ENCODE measurements at places on chromosomes 11 and 22.
A peak's percentile ranks its signal among the peaks of the same experiment; 100 is the strongest.

GRCh38 chr11:45017329-45017728 is 66.6 kb upstream of the TP53I11 start:
- DNase-seq, result no peak

GRCh38 chr22:23357053-23357452 is 176.7 kb downstream of the BCR start:
- peak; percentile 4 for DNase-seq

GRCh38 chr11:72591785-72592502 is 82.3 kb downstream of the PDE2A start:
- DNase-seq, result peak; percentile 41

GRCh38 chr11:47109727-47110246 is 66.9 kb downstream of the ARFGAP2 start:
- DNase-seq, result no peak

All from NCI-H1092 treated with DMSO at 0.1 percent for 48 hours (cell line).